Activated CD4-positive, alpha-beta T cell treated with anti-CD3 and anti-CD28 coated beads for 48 hours (primary cell): ENCODE measurements at places on chromosomes 4 and X.

DNA sequence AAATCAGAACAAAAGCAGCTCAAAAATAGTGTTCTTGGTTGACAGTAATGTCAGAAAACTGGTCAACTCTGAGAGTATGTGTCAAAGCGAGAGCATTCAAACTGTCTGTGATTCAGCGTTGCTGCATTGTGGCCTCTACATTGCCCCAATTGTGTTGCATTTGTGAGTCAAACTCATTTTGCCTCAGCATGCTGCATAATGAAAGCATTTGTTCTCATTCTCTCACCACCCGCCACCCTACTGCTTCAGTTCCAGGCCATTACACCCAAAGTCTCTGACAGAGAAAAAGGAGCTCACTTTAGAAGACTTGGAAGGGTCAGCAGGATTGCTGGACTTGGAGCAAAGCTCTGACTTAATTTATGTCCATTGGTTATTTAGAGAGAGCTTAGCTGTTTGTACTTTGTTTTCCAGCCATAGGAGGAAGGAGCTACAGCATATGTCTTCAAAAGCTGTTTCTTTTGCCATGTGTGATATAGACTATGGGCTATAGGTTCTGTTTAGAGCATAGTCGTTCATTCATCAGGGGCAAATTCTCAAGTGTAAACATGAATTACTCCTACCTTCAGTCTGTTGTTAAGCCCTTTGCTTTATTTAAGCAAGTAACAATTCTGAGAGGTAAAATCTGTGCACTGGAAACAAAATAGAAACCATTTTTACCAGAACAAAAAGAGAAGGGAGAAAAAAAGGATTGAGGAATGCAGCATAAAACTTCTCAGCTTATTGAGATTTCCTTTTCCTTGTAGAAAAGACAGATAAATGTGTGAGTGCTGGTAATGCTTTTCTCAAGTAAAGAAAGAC lies 153.4 kb upstream of the ANK2 start:
- peak; percentile 11 for DNase-seq

DNA sequence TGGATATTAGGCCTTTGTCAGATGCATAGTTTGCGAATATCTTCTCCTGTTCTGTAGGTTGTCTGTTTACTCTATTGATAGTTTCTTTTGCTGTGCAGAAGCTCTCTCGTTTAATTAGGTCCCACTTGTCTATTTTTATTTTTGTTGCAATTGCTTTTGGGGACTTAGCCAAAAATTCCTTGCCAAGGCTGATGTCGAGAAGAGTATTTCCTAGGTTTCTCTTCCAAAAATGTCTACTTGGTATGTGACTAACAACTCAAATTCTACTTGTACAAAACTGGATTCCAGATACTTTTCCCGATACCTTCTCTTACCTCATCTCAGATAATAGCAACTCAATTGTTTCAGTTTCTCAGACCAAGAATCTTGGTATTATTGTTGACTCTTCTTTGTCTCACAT lies 142.4 kb upstream of the GLRA2 start:
- no peak for DNase-seq

- DNase-seq = no peak
Observed at GRCh38 chr4:186598686-186599085, 43.3 kb upstream of the MTNR1A start.

GRCh38 chr4:101287324-101287723 lies 60.0 kb downstream of the PPP3CA start:
- DNase-seq = no peak

DNA sequence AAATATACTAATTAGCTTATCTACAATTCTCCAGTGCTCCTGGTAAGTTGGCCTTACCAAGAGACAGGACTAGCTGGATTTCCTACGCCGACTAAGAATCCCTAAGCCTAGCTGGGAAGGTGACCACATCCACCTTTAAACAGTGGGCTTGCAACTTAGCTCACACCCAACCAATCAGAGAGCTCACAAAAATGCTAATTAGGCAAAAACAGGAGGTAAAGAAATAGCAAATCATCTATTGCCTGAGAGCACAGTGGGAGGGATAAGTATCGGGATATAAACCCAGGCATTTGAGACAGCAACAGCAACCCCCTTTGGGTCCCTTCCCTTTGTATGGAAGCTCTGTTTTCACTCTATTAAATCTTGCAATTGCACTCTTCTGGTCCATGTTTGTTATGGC lies 1025.0 kb downstream of the RAB28 start:
- no peak for DNase-seq

- DNase-seq = no peak
Observed at GRCh38 chr4:159600061-159600460, 497.2 kb downstream of the RAPGEF2 start.

DNA sequence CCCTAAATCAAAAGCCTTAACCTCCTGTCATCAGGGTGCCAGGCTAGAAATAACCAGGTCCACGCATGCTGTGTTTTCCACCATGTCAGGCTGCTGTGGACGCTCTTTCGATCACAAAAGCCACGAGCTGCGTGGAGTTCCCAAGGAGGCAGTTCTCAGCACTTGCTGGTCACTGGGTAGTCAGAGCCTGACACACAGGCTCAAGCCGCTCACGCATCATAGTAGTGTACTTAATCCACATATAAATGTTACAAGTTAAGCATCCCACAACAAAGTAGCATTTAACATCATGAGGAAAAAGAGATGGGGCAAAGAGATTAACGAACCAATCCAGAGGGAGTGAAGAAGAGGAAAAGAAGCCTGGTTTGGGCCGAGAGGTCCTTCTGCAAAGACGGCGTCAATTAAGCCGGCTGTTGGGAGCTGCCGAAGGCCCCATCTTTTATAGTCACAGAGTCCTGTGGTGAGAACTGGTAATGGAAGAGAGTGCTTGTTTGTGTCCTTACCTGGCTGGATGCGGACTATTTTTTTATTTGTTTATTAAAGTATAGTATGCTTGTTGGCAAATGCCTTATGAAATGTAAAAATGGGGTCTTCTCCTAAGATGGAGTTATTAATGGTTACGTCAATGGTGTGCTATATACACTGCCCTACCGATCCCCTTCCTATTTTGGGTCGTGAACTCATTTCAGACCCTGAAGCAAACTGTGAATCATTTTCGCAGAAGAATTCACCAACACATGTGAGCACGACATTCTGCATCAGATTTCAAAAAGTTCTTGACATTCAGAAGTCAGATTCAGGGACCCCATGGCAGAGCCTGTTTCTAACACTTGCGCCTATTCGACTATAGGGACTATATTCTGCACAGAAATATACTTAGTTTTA lies 675 bp downstream of the PRIMPOL start:
- peak; percentile 28 for DNase-seq

DNA sequence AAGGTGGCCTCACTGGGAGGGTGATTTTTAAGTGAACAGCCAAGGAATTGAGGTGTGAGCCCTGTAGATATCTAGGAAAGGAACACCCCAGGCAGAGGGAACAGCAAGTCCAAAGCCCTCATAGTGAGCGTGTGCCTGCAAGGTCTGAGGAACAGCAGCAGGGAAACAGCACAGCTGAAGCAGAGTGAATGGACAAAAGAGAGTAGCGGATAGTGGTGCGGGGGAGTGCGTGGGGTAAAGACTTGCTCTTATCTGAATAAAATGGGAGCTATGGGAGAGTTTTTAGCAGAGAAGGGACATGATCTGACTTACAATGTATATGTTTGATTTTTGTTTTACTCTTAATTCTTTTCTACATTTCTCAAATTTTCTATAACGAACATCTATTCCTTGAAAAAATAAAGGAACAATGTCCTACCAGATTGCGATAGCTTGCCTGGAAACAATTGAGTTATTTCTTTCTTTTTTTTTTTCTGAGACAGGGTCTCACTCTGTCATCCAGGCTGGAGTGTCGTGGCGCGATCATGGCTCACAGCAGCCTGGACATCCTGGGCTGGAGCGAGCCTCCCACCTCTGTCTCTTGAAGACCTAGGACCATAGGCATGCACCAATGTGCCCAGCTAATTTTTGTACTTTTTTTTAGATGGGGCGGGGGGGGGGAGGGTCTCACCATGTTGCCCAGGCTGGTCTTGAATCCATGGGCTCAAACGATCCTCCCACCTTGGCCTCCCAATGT lies 19.5 kb upstream of the HADH start:
- DNase-seq = no peak

DNA sequence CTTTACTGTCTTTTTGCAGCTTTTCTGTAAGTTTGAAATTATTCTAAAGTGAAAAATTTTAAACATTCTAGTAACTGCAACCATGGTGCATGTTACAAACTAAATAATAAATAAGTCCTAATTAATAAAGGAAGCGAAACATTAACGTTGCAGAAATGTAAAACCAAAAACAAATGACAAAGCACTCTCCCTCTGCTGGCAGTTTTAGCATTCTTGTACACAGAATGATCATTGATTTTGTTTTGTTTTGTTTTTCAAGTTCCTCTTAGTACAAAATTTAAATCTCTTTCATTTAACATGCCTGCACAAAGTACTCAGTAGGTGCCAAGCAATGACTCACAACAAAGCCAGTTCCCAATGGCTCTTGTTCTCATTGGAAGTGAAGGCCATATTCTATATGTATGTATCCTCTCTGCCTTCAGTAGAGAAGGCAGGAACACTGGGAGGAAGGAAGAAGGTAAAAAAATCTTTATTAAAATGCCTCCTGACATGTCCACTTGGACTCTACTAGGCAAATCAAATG lies 13.7 kb upstream of the TMSB4X start:
- no peak for DNase-seq

DNA sequence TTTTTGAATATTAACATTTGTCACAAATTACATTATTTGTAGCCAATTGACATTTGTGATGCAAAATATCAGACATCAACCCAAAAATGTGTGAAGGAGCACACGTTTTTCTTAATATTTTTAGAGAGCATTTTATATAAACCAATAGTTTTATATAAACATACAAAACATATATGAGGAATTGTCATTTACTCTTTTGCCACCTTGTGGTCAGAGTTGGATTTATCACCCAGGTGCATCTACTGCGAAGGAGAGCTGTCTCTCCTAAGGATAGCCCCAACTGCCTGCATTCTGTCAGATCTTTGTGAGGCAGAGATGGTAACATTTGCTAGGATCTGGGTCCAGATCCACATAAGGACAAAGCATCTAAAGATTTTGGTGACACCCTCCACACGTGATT lies 2.5 kb upstream of the USP27X start:
- peak; percentile 24 for DNase-seq

GRCh38 chr4:55410431-55410830 lies 14.7 kb downstream of the TMEM165 start:
- DNase-seq = no peak

- peak; percentile 39 for DNase-seq
Observed at GRCh38 chr4:184583738-184584502, 65.3 kb downstream of the CASP3 start.

- no peak for DNase-seq
Observed at GRCh38 chr4:151575646-151576045, 166.7 kb downstream of the FHIP1A start.

DNA sequence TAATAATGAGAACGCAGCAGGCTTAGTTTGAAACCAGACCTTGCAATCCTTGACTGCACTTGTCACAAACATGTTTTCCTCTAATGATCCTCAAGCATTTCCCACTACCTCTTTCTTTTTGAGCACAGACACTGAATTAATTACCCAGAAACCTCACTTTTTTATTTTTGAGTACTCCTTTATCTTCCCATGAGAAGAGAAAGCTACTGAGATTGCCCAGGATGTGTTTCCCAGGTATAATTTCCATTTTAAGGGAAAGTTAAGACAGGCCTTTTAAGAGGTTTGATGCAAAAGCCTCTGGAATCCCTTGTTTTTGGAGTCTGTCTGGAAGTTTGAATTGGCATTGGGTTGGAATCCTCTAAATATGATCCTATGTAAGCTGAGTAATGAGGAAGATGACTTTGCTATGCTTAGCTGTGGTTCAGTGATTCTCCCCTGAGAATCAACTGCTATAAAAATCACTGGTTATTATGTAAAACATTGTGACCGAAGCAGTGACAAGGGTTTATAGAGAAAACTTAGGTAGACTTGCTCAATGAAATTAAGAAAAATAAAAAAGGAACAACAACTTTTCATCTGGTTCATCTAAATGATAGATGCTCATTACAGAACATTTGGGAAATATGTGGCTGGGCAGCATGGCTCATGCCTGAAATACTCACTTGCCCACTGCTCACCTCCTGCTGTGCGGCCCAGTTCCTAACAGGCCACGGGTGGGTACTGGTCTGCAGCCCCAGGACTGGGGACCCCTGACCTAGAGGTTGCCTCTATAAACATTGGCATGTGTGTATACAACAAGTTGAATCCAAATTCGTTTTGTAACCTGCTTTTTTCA lies 10.8 kb upstream of the RHOH start:
- no peak for DNase-seq

- no peak for DNase-seq
Observed at GRCh38 chrX:22399437-22400192, 126.9 kb downstream of the CBLL2 start.

- no peak for DNase-seq
Observed at GRCh38 chrX:30892591-30892990, 3.5 kb upstream of the TAB3 start.

- DNase-seq = no peak
Observed at GRCh38 chr4:161564230-161564834, 599.5 kb downstream of the FSTL5 start.

GRCh38 chr4:159137176-159137575 lies 34.3 kb downstream of the RAPGEF2 start:
- DNase-seq = no peak

- peak; percentile 56 for DNase-seq
Observed at GRCh38 chrX:54495814-54496516, at the start of gene FGD1. TSS of gene FGD1 (minus strand) at chrX:54496234. CDS start at chrX:54495432, 802 bp downstream.

DNA sequence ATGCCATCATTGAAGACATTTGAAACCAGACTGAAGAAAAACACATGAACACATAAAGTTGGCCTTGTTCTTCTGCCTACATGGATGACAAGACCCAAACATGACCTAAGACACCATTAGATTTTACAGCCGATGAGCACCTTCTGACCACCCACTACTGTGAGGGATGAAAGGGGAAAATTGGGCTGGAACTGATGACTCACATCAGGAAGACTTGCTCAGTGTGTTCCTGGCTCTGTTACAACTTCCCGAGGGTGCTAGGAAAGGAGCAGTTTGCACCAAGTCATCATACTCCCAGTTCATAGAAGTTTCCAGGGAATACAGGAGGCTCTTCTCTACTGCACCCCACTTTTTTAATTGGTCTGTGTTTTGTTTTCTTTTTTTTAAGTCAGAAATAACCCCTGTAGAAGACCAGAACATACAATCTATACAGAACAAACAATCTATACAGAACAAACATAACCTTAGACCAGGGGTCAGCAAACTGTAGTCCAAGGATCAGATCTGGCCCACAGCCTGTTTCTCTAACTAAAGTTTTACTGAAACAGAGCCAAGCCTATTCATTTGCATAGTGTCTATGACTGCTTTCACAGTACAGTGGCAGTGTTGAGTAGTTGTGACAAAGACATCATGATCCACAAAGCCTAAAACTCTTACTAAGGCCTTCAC lies 25.3 kb downstream of the BTC start:
- DNase-seq = no peak
